SK-N-MC (cell line): ENCODE measurements at places on chromosomes 3 and 15.

DNA sequence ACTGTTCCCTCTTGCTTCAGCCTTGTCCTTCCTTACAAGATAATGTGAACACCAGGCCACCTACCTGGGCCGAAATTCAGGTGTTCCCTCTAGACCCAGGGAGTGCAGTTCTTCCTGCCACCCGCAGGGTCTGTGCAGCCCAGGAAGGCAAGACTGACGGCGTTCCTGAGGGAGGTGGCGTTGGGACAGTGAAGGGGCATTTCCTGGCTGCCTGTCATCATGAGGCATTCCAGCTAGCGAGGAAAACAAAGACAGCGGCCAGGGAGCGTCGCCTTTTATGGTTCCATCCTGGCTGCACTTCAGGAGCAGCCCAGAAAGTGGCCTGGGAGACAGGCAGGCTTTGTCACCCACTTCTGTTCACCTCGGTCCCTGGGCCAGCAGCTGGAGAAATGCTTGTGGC, 84.8 kb upstream of the WNT5A start:
- no peak for DNase-seq

GRCh38 chr3:54764911-54765310, 162.9 kb downstream of the LRTM1 start:
- no peak for DNase-seq

DNA sequence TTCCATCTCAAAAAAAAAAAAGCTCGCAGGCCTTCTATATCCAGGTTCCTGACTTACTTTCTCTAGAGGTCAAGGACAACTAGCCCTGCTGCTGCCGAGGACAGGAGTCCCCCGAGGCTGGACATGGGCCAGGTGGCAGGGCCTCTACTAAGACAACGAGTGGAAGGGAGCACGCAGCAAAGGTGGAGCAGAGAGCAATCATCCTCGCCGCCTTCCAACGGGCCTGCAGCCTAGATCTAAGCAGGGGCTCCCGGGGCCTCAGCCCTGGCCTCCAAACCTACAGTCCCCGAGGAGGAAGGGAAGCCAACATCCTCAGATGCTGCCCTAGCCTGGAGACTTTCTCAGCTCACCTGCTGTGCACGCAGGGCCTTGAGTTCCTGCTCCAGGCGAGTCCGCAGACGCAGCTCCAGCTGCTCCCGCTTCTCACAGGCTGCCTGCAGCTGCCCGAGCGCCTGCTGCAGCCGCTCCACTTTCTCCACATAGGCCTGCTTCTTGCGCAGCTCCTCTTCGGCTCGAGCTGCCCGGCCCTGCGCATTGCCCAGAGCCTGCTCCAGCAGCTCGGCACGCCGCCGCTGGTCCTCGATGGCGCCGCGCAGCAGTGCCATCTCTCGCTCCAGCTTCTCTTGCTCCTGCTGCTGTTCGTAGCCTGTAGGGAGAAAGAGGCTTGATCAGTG, 12.9 kb downstream of the AMOTL2 start:
- DNase-seq, result no peak

DNA sequence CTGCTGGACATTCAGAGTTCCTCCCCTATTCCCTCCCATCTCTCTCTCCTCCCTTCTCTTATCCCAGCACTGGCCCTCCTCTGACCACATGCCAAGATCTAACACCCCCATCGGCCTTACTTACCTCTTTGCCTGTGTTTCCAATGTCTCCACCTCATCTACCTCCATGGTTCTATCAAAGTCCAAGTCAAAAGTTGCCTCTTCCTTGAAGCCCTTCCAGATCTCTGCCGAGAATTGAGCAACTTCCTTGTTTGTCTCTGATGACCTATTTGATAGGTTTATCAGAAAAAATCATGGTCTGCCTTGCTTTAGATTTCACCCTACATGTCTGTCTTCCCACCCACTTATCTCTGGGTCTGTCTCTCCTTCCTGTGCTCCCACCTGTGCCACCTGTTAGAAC, 69.7 kb upstream of the ITGA11 start:
- DNase-seq, result no peak

- no peak for DNase-seq
These were observed 181.3 kb upstream of the WNT5A start for GRCh38 chr3:55668359-55668758.

DNA sequence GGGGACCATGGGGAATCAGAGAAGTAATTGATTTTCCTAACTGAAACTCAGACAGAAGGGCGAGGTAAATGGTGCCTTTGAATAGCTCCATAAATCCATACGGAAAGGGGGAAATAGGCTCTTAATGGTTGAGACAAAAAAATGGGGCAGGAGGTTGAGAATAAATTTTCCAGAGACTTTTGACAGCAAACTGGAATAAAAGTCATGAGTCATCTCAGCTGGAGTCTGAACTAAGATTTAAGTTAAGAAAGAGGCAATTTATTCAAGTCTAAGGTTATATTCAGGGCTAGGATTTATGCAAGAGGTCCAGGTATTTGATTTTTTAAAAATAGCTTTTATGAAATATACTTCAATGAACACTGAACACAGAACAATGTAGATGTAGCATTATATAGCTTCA, 238.7 kb upstream of the RORA start:
- DNase-seq, result no peak

- no peak for DNase-seq
These were observed 130.4 kb downstream of the PPM1L start for GRCh38 chr3:160886421-160886820.

DNA sequence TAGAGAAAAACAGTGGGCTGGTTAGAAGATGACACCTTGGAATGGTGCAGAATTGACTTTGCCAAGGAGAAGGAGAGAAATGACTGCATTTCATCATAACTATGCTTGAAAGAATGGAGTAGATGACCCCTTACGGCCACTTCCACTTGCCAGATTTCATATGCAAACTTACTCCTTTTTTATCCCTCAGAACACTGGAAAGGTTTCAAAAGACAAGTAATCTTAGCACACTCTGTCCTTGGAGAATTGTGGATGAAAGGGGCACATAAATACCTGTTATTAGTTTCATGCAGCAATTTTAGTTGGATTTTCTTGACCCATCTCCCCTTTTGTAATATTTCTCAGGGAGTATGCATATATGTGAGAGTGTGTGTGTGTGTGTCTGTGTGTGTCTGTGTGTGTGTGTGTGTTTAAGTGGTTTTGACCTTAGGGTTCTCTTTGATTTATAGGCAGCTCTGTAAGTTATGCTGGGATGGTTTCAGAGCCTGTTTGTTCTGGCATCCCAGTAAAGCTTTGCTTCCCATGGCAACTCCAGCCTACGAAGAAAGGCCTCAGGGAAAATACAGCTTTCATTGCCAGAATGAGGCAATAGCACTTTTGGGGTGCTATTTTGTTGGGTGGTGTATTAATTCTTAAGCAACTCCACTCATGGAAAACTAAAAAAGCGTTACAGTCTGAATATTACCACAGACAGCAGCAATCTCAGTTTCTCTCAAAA, 122.2 kb upstream of the TP63 start:
- DNase-seq, result peak; percentile 93

DNA sequence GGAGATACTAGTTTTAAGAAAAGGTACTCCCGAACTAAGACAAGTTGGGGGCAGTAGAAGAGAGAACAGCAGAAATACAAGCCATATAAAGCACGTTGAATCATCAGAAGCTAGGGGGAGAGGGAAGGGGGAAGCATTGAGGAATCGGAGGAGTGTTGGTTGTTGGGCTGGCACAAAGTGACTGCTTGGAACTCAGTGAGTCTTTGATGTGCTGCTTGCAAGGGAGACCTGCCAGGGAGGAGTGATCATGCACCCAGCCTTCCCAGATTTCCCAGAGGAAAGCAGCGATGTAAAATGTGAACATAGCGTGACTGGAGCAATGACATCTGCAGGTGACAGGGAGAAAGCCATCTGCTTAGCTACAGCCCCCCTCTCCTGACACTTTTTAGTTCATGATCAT, 192.4 kb upstream of the IL12A start:
- no peak for DNase-seq

DNA sequence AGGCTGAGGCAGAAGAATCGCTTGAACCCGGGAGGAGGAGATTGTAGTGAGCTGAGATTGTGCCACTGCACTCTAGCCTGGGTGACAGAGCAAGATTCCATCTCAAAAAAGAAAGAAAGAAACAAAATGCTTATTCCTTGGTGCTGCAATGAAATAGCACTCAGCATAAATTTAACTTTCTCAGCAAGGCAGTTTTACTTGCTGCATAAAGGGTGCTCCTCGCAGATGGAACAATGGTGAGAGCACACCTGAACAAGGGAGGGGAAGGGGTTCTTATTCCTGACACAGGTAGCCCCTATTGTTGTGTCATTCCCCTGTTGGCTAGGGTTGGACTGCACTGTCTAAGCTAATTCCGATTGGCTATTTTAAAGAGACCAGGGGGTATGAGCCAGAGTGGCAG, 17.1 kb downstream of the PAK2 start:
- no peak for DNase-seq

- no peak for DNase-seq
These were observed 15.0 kb upstream of the C15orf61 start for GRCh38 chr15:67505675-67506572.

GRCh38 chr3:172687501-172687900, 23.4 kb downstream of the NCEH1 start:
- DNase-seq, result no peak
